Stimulated activated CD8-positive, alpha-beta memory T cell treated with anti-CD3 and anti-CD28 coated beads, Interleukin-2, amount 100 ng/mL, for 48 hours (primary cell): ENCODE measurements at places on chromosomes 1 and 21.

- no peak for DNase-seq
Measured at GRCh38 chr1:13605159-13605558, 21.5 kb downstream of the PDPN start.

DNA sequence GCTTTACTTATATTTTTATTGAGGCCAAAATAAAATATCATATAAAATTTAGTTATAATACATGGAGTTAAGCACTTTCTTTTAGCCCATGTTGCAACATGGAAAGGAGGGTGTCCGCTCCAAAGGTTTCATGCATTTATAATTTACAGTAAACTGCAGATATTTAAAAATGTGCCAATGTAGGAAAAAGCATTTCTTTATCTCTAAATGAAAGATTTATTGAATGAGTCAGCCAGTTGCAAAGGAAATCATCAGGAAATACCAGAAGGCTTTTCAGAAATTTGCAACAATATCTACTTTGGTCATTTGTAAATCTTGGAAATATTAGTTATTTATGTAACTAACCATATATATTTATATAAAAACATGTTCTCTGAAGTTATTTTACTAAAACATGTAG, 12.1 kb downstream of the ATP6V1G3 start:
- DNase-seq: no peak

- no peak for DNase-seq
Measured at GRCh38 chr1:3051270-3052268, 17.4 kb upstream of the PRDM16 start.

GRCh38 chr21:15289896-15290841, 225.4 kb upstream of the NRIP1 start:
- no peak for DNase-seq

DNA sequence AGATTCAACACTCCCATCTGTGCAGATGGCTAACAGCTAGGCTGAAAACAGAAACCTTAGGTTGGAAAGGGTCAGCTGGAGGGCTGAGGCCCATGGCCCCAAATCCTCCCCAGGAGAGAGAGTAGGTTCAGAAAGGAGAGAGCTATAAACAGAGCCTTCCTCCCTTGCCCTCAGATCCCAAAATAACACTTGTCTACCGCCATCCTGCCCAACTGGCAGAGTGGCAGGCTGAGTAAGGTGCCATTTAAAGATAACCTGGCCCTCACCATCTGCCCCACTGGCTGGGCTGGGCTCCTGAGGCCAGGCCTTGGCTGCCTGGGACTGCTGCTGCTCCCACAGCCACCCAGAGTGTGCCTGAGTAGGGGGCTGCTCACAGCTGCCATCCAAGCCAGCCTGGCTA, 4.3 kb upstream of the SHISA4 start:
- no peak for DNase-seq

GRCh38 chr1:182430263-182431068, 19.5 kb upstream of the RGSL1 start:
- peak; percentile 21 for DNase-seq

- DNase-seq: no peak
Measured at GRCh38 chr1:3729594-3730542, 22.4 kb upstream of the CCDC27 start.

GRCh38 chr1:159921251-159921650, 4.1 kb downstream of the TAGLN2 start:
- no peak for DNase-seq

- DNase-seq: no peak
Measured at GRCh38 chr1:67018574-67018973, 35.4 kb downstream of the SLC35D1 start.
